ENCODE measurements at places on chromosomes 3 and 15.
A peak's percentile ranks its signal among the peaks of the same experiment; 100 is the strongest.

- no peak for DNase-seq
These were observed 52.7 kb upstream of the MAP4 start for GRCh38 chr3:48068886-48069285.

- DNase-seq: peak; percentile 83
These were observed 13.0 kb upstream of the TSEN2 start for GRCh38 chr3:12471241-12471640.

GRCh38 chr3:5262507-5262906 lies 75.0 kb downstream of the EDEM1 start:
- DNase-seq: no peak

GRCh38 chr3:1609416-1609815 lies 489.2 kb upstream of the CNTN4 start:
- no peak for DNase-seq

- no peak for DNase-seq
These were observed 48.3 kb downstream of the SERPINI1 start for GRCh38 chr3:167783781-167784180.

DNA sequence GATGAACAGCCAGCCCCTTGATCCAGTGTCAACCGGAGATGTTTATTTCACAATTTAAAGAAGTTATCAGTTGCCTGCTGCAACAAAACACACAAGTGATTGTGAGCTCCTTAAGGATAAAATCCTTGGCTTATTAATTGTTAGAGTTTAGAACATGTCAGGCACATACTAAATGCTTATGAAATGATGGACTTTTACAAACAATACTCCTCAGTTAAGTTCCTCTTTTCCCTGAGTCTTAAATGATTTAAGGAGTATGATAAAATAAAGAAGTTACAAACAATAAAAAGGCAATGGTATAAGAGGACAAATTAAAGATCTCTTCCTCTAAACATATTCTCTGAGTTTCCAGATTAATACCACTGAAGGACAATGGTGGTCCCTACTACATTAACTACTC lies 5.7 kb downstream of the GHSR start:
- DNase-seq: no peak

DNA sequence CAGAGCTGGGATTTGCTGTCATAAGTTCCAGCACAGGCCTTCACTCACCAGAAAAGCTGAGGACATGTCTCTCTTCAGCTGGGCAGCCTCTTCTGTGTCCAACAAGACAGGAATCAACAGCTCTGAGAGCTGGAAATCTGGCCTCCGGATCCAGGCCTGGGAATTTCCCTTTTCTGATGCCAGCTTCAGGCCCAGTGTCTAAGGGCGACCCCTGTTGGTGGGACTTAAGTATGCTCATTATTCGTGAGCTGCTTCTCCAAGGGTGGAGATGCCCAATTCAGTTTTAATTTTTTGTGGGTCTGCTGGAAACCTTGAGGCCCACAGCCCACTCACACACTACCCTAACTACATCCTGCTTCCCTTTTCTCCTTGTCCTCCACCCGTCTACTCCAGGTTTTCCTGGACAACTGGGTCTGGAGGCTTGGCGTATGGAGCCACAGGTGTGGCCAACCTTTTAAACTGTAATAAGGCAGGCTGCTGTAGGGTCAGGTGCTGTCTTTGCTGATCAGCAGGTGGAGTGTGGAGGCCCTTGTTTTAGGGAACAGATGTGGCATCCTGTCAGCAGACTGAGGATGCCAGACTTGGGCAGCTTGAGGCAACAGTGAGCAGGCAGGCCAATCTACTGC lies 2.6 kb upstream of the CEMIP start:
- DNase-seq: peak; percentile 89

- no peak for DNase-seq
These were observed 69.3 kb upstream of the KLF13 start for GRCh38 chr15:31257286-31257685.

DNA sequence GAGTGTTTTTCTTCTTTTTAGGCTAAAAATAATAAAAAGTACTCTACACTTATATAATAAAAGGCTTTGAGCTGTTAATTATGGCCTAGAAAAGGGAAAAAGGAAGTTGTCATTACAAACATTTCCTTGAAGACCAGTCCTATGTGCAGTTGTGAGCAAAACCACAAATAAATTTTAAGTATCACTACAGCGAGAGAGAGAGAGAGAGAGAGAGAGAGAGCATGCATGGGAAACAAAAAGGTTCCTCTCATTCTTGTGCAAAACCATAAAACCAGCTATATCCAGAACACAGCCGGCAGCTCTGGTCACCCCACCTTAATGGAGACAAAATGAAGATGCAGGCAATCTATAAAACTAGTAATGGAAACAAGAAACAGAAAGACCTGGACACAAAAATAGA lies 33.6 kb downstream of the HEG1 start:
- DNase-seq: no peak

GRCh38 chr3:48585411-48585810 lies 9.7 kb downstream of the COL7A1 start:
- DNase-seq: no peak

DNA sequence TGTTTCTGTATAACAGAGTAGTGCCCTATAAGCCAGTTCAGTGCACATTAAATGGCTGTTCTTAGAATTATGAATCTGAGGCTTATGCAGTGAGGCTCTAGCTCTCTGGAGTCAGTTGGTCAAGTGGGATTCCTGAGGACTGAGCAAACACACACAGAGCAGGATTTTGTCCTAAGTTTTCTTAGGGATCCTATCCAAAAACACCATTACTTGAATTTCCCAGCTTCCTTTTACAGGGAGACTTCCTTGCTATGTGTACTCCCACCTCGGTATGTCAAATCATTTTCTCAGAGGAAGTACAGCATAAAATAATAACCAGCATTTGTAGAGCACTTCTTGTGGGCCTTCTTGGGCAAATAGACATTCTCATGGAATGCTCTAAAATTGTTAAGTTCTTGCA lies 63.1 kb upstream of the GOLGA6B start:
- DNase-seq: no peak

DNA sequence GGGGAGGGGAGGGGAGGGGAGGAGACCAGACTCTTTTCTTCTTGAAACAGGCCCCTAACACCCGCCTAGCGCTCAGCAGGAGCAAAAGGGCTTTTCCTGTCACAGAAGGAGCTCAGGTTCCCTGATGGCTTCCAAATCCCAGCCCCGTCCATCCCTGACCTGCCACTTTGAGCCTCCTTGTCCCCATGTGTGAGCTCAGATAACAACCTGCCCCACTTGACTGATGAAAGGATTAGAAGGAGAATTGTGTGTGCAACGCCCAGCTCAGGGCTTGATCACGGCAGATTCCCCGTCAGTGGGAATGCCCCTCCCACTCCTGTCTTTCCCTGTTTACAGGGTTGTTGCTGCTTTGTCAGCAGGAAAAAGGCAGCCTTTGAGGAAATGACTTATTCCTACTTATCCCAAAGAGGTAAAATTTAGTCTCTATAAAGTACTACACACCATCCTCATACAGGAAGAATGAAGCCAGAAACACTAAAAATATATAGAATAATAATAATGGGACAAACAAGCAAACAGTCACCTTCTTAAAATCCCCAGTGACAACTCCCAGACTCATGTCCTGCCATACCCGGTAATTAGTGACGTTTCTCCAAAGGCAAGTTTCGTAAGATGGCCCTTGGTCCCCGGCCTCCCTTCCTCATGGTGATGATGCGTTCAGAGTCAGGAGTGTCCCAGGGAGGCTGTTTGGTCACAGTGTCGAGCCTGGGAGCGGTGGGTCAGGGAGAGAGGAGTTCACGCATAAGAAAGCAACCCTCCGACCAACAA lies 6.1 kb upstream of the LRRC15 start:
- DNase-seq: no peak

- DNase-seq: no peak
These were observed 51.2 kb downstream of the RAF1 start for GRCh38 chr3:12612514-12613226.

- DNase-seq: no peak
These were observed 52.2 kb upstream of the FAM98B start for GRCh38 chr15:38401701-38402100.

- DNase-seq: no peak
These were observed 3.4 kb upstream of the LMLN start for GRCh38 chr3:197956626-197956988.

DNA sequence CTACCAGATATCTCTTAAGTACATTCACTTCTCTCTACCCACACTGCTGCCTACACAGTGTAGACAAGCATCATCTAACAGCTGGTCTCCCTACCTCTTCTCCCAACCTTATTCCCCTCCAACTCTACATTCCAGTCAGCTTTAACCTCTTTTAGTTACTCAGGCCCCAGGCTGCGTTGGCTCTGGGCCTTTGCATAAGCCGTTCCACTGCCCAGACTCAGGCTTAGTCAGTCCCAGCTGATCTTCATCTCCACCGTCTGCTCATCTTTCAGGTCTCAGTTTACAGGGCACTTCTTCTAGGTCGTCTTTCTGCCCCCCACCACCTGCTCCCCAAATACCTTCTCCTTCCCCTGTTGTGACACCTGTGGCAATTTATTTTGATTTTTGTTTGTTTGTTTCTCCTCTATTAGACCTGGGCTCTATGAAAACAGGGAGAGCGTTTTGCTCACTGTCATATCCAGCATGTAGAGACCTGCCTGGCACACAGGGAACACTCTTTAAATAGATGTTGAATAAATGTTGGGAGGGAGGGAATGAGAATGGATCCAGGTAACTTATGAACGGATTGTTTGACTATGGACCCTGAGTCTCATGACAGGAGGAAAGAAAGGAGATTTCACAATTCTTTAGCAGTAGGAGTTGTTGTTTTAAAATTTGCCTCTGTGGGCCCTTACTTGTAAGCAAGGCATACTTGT lies 11.1 kb downstream of the SLC27A2 start:
- no peak for DNase-seq

Data from HT-29 (cell line).